ENCODE measurements at places on chromosomes 13 and 19. TPM values are rescaled to one million over a fixed set of nuclear protein-coding genes. Genes with fewer than 3 reads are reported as not detected.
A peak's percentile ranks its signal among the peaks of the same experiment; 100 is the strongest.

Gene TMPRSS9
- not detected for total RNA-seq

Gene AMH
- total RNA-seq: 71.3 TPM

DNA sequence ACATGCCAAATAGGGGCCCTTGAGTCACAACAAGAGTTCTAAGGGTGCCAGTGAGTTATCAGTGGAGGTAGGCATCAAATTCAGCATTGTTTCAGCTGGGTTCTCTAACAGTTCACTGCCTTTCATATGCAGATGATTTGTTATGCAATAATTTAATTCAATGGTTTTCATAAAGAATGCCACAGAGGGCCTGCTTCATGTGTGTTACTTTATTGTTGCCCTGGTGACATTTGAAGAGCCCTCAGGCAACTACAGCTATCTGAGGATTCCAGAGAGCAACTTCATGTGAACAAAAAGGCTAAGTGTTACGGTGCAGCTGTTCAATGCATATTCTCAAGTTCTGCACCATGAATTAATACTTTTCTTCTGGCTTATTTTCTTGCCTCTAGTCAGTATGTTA lies 43.1 kb upstream of the STARD13 start:
- H3K27me3 ChIP-seq: peaks cover 6% of the 10 kb centered on the region
- H3K4me1 ChIP-seq: peaks cover 3% of the 10 kb centered on the region
- DNase-seq: no peak
- no peak overlapping the region for H3K27ac ChIP-seq

- H3K4me3 ChIP-seq: no peak overlapping the region
- no peak for DNase-seq
- H3K27ac ChIP-seq: no peak overlapping the region
- H3K36me3 ChIP-seq: no peaks in the 10 kb centered on the region
- H3K27me3 ChIP-seq: no peaks in the 10 kb centered on the region
- H3K4me1 ChIP-seq: peaks cover 10% of the 10 kb centered on the region
Measured at GRCh38 chr13:81697826-81698225, 1356.9 kb upstream of the SPRY2 start.

DNA sequence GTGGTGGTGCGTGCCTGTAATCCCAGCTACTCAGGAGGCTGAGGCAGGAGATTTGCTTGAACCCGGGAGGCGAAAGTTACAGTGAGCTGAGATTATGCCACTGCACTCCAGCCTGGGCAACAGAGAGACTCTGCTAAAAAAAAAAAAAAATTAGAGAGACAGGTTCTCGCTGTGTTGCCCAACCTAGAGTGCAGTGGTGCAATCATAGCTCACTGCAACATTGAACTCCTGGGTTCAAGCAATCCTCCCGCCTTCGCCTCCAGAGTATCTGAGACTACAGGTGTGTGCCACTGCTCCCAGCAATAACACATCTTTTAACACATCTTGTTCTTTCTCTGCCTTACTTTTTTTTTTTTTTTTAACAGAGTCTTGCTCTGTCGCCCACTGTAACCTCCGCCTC lies 32.7 kb downstream of the CLEC17A start:
- H3K27ac ChIP-seq: no peak overlapping the region
- H3K36me3 ChIP-seq: peaks cover 2% of the 10 kb centered on the region
- no peak overlapping the region for H3K4me3 ChIP-seq
- no peak for DNase-seq

DNA sequence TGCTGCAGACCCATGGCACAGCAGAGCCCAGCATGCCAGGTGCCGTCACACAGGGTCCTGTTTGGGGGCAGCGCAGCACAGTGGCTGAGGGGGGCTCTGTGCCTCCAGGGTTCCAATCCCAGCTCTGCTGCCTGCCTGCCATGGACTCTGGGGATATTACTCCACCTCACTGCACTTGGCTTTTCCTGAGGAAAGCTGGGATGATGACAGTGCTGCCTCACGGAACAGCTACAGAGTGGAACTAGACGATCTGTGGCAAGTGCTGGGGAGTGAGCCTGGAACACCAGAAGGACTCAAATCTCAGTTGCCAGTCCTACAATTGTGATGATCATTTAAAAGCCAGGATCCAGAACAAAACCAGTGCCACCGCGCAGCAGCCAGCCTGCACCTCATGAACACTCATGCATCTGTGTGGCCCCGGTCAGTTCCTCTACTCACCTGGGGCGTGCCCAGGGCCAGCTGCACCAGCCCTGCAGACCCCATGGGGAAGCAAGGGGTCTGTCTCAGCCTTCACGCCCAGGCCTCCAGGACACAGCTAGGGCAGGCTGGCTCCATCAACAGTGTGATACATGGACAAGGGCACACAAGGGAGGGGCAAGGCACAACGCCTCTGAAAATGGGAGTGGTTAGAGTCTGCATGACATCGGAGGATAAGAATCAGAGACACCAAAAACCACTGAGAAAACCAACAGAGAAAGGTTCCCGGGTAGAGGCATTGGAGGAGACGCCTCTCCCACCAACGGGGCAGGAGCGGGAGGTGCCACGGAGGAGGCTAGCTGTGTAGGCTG lies 55.2 kb downstream of the ATP7B start:
- H3K4me1 ChIP-seq: peaks cover 22% of the 10 kb centered on the region
- H3K4me3 ChIP-seq: no peak overlapping the region
- DNase-seq: no peak
- peak overlapping the region; percentile 42 for H3K27ac ChIP-seq
- H3K27me3 ChIP-seq: no peaks in the 10 kb centered on the region
